Spleen (tissue), 13 donors: ENCODE measurements at places on chromosomes 11 and 22. TPM values are rescaled to one million over a fixed set of nuclear protein-coding genes. Genes with fewer than 3 reads are reported as not detected.

- H3K36me3 ChIP-seq: no peaks in the 10 kb centered on the region
- no peak for DNase-seq
- no peak overlapping the region for H3K4me3 ChIP-seq
- H3K4me1 ChIP-seq: no peaks in the 10 kb centered on the region
These were observed 103.2 kb downstream of the SLC1A2 start for GRCh38 chr11:35316161-35316560.

- no peak overlapping the region for H3K27ac ChIP-seq
- H3K27me3 ChIP-seq: no peaks in the 10 kb centered on the region
- no peaks in the 10 kb centered on the region for H3K36me3 ChIP-seq
These were observed 20.5 kb downstream of the ZNF280B start for GRCh38 chr22:22487869-22488597.

DNA sequence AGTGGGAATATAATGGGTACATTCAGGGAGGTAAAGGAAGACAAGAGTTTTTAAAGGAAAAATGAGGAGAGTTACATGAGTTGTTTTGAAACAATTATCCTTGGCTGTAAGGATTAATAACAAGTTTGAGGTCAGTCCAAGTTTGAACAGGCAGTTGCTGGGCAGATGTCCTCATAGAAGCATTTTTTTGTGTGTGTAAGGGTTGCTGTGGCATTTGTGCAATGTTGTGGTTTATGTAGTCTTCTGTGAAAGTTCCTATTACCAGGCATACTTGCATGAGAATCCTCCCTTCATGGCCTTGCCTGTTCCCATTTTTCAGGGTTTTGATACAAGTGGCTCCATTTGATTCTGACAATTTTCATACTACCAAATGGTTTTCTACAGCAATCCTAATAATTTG, 400.2 kb downstream of the KCNA4 start:
- H3K4me1 ChIP-seq: no peaks in the 10 kb centered on the region
- no peaks in the 10 kb centered on the region for H3K36me3 ChIP-seq
- no peaks in the 10 kb centered on the region for H3K27me3 ChIP-seq

- DNase-seq: no peak
- peak overlapping the region; percentile 66 for H3K27ac ChIP-seq
- H3K27me3 ChIP-seq: no peaks in the 10 kb centered on the region
- H3K36me3 ChIP-seq: no peaks in the 10 kb centered on the region
- peaks cover 12% of the 10 kb centered on the region for H3K4me1 ChIP-seq
These were observed 1165.7 kb downstream of the LRRC4C start for GRCh38 chr11:40293655-40294348.

DNA sequence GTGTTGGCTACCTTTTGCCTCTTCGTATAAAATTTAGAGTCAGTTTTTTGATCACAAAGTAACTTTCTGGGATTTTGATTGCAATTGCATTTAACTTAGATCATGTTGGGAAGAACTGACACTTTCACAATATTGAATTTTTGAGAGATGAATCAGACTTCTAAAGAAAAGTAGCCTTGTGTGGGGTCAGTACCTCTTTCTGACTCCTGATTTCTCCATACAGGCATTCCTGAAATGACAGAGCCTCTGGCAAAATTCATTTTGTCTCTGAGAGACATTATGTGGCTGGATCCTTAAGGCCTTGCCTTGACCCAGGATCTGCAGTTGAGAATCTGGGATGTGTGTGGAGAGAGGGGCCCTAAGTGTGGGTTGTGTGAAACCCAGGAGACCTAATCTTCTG, 37.8 kb downstream of the PPFIBP2 start:
- DNase-seq: no peak
- no peak overlapping the region for H3K27ac ChIP-seq
- H3K4me1 ChIP-seq: no peaks in the 10 kb centered on the region
- H3K4me3 ChIP-seq: no peak overlapping the region
- no peaks in the 10 kb centered on the region for H3K27me3 ChIP-seq

GRCh38 chr11:19162951-19163505, 38.8 kb downstream of the CSRP3 start:
- DNase-seq: no peak
- H3K4me1 ChIP-seq: no peaks in the 10 kb centered on the region
- no peaks in the 10 kb centered on the region for H3K27me3 ChIP-seq

DNA sequence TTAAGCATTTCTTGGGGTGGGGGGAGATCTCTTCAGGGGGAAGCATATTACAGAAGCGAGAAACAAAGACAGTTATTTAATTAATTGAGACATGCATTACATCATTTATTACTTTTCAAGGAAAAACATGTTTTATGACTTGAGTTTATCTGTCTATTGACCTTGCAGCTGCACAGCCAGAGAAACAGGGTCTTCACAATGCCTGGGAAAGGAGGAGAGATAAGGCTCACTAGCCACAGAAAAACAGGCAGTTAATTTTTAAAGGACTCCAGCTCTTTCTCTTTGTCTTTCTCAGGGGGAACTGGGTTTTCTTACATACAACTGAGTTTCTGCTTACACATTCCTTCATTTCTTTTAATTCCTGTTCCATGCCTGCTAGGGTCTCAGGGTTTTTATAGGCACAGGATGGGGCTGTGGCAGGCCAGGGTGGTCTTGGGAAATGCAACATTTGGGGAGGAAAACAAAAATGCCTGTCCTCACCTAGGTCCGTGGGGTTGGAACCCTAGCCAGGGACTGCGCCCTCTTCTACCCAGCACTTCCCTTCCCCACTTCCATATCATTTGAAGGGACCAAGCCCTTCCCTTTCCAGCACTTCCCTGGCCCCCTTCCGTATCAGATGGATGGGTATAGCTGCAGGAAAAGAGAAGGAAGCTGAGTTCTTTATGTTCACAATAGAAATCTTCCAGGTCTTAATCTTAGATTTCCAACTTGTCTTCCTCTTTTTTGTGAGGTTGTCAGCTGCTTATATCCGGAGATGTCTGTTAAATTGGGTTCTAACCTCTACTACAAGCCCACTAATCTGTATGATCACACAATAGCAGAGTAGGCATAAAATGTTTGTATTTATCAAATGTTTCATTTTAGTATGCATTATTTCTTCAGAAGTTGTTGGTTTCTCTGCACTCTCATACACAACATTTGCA, 38.3 kb downstream of the BIRC2 start:
- DNase-seq: no peak
- H3K36me3 ChIP-seq: peaks cover 42% of the 10 kb centered on the region
- no peak overlapping the region for H3K4me3 ChIP-seq
- peak overlapping the region; percentile 67 for H3K27ac ChIP-seq

DNA sequence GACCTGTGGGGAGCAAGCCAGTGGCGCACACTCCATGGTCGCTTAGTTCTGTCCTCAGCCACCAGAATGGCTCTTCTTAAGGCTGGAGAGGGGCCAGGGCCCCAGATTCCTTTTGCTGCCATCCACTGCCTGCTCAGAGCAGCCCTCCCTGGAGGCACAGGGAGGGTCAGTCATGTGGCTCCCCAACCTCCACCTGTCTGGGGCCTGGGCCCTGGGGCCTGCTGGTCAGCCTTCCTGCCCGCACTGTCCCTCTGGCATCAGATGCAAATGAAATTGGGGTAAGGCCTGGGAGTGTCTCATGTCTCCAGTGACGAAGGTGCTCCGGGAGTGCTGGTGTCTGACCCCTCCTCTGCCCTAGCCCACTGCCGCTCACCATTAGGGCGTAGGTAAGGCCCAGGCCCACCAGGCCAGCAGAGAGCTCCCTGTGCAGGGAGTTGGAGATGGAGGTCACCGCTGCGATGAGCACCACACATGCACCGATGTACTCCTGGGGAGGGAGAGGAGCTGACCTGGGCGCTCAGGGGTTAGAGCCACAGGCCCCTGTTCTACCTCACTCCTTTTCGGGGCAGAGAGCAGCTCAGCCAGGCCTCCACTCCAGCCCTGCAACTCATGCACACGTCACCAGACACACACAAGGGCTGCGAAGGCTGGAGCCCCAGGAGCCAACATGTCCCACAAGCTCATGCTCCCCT, 9.0 kb upstream of the KCNJ11 start:
- no peaks in the 10 kb centered on the region for H3K4me1 ChIP-seq
- H3K36me3 ChIP-seq: no peaks in the 10 kb centered on the region
- H3K4me3 ChIP-seq: no peak overlapping the region
- peak; percentile 72 for DNase-seq

- no peak for DNase-seq
- H3K36me3 ChIP-seq: no peaks in the 10 kb centered on the region
- H3K4me1 ChIP-seq: no peaks in the 10 kb centered on the region
- no peak overlapping the region for H3K4me3 ChIP-seq
- H3K27ac ChIP-seq: peak overlapping the region; percentile 80
- no peaks in the 10 kb centered on the region for H3K27me3 ChIP-seq
These were observed 99.1 kb upstream of the IGLL5 start for GRCh38 chr22:22788460-22789037.

DNA sequence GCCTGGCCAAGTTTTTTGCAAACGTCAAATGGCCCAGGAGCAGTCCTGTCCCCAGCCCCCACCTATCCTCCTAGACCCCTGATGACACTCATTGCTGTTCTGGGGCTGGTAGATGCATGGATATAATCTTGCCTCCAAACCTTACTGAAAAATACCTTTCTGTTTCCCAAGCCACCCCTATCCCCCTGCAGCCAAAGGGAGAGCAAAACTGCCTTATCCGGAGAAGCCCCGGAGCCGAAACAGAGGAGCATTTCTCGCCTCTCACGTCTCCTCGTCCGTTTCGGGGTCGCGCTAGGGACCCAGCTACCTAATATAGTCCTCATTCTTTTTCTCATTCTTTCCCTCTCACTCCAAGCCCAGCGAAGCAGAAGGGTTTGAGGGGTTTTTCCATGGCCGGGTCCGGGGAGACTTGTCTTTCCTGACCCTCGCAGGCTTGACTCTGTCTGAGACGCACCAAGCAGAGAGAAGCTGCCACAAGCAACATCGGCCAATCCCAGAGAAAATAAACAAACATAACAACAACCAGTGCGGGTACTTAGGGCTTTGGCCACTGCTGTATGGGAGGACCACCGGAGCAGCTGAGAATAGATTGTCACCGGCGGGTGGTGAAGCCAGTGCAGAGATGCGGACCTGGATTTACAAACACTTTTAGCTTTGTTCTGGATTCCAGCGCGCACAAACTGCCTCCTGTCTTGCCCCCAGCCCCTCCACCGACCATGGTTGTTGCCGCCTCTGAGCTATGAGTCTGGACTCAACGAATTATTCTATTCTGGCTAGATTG, 1.6 kb downstream of the BSX start:
- no peak overlapping the region for H3K27ac ChIP-seq
- no peak overlapping the region for H3K4me3 ChIP-seq
- peaks cover 57% of the 10 kb centered on the region for H3K4me1 ChIP-seq
- DNase-seq: no peak
- H3K36me3 ChIP-seq: no peaks in the 10 kb centered on the region
- peaks cover 11% of the 10 kb centered on the region for H3K27me3 ChIP-seq

DNA sequence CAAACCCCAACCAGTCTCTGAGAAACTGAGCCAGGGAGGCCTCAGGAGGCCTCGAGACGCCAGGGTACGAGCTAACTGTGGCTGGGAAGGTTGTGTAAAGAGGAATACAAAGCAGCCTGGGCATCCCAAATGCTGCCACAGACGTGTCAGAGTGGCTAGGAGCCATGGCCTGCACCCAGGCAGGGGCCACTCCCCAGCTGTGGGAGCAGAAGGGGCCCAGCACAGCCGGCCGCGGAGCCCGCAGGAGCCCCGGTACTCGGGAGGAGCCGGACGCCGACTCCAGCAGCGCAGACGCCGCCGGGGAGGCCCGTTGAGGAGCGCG, 349.8 kb upstream of the B3GAT1 start:
- H3K4me1 ChIP-seq: no peaks in the 10 kb centered on the region
- peaks cover 31% of the 10 kb centered on the region for H3K27me3 ChIP-seq
- peak; percentile 41 for DNase-seq

- H3K27ac ChIP-seq: no peak overlapping the region
- no peaks in the 10 kb centered on the region for H3K36me3 ChIP-seq
- peaks cover 24% of the 10 kb centered on the region for H3K27me3 ChIP-seq
- no peak overlapping the region for H3K4me3 ChIP-seq
- H3K4me1 ChIP-seq: no peaks in the 10 kb centered on the region
These were observed 273.8 kb upstream of the B3GAT1 start for GRCh38 chr11:134685793-134686380.

- no peak overlapping the region for H3K27ac ChIP-seq
- DNase-seq: peak; percentile 56
- H3K4me1 ChIP-seq: no peaks in the 10 kb centered on the region
- H3K36me3 ChIP-seq: no peaks in the 10 kb centered on the region
These were observed 3.6 kb upstream of the SEPTIN5 start for GRCh38 chr22:19710769-19711106.

GRCh38 chr11:85052636-85053035, 574.5 kb downstream of the DLG2 start:
- DNase-seq: no peak
- H3K4me1 ChIP-seq: no peaks in the 10 kb centered on the region
- H3K27me3 ChIP-seq: no peaks in the 10 kb centered on the region
- no peak overlapping the region for H3K27ac ChIP-seq
- no peaks in the 10 kb centered on the region for H3K36me3 ChIP-seq

- H3K36me3 ChIP-seq: no peaks in the 10 kb centered on the region
- no peak for DNase-seq
- no peak overlapping the region for H3K27ac ChIP-seq
These were observed 1.7 kb downstream of the APOL5 start for GRCh38 chr22:35719212-35719875.

DNA sequence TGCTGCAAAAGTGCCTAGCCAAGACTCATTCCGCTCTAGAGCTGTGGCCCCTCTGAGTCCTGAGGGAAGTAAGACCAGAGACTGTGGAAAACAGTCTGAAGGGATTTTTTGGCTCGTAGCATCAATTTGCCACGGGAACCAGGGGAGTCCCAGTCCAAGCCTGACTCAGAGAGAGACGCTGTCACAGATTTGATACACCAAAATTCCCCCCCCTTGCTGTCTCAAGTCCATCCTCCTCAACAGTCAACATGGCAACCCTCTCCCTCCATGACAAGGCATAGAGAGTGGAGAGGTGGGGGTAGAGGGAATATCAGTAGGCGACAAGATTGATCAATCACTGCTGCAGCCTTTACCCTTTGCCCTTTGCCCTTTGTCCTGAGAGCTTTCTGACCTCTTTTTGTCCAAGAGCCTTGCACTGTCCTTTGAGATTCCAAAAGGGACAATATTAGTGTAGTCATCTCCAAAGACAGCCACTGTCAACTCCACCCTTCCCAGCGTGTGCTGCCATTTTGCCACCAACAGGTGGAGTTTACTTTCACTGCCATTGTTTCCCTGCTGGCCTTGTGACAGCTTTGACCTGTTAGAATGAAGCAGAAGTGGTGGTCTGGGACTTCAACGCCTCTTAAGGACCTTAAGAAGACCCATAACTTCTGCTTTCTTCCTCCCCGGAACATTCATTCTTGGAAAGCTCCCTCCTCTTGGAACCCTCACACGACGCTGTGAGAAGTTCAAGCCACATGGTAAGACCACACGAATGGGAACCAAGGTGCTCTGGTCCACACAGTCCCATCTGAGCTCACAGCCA, 7.3 kb downstream of the SLC15A3 start:
- no peak overlapping the region for H3K27ac ChIP-seq
- peaks cover 42% of the 10 kb centered on the region for H3K36me3 ChIP-seq
- no peak overlapping the region for H3K4me3 ChIP-seq
- peaks cover 73% of the 10 kb centered on the region for H3K4me1 ChIP-seq

FGF19 gene
- not detected for total RNA-seq

H19 gene
- total RNA-seq: 21.0 TPM

DRD2 gene
- not detected for total RNA-seq

JHY gene
- 4.7 TPM for total RNA-seq

MYO18B gene
- 0.20 TPM for total RNA-seq

MCHR1 gene
- not detected for total RNA-seq

KAT5 gene
- 76.4 TPM for total RNA-seq

EXT2 gene
- 45.6 TPM for total RNA-seq

HPX gene
- 1.4 TPM for total RNA-seq

LAMTOR1 gene
- total RNA-seq: 164 TPM
